Fibroblast of pulmonary artery (primary cell): ENCODE measurements at places on chromosomes 4 and X.
A peak's percentile ranks its signal among the peaks of the same experiment; 100 is the strongest.

DNA sequence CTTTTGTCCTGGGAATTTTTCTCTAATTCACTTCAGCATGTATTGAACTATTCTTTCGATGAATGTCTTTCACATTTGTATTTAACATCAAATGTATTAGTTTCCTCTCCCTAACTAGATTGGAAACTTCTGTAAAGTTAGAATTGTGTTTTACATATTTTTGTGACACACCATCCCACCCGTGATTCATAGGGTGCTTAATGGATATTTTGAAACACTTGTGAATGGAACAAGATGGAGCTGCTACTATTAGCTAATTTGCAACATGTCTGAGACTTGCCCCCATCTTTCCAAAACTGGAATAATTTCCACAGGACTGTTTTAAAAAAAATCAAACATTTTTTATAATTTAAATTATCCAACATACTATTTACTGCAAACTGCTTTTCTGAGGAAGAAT lies 30.2 kb upstream of the GNPDA2 start:
- no peak for DNase-seq

DNA sequence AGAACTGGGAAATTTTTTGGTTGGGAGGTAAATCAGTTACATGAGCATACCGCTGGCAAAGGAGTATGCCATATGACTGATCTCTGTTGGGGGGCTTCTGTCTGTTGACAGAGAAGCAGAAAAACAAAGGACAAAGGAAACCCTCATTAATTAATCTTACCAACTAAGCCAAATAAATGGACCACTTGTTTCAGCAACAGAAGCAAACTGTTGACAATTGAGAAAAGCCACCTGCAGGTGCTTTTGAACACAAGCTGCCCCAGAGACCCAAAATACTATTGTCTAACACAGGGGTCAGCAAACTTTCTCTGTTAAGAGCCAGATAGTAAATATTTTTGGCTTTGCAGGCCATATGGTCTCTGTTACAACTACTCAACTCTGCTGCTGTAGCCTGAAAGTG lies 7.0 kb upstream of the FRYL start:
- peak; percentile 35 for DNase-seq

DNA sequence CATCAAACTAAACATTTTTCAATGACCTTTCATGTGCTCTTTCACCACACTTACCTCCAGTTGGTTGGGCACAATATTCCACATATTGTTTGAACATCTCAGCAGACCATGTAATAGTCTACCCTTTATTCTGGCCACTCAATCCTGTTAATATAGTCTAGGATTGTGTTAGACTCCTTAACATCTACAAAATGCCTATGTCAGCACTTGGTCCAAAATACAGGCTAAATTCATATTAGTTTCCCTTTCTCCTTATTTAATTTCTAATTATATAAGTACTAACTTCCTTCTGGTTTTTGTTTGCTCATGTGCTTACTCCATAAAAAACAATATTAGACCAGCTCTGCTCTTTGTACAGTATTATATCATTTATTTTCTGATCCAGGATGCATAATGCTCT lies 21.1 kb downstream of the MEPE start:
- DNase-seq = no peak

DNA sequence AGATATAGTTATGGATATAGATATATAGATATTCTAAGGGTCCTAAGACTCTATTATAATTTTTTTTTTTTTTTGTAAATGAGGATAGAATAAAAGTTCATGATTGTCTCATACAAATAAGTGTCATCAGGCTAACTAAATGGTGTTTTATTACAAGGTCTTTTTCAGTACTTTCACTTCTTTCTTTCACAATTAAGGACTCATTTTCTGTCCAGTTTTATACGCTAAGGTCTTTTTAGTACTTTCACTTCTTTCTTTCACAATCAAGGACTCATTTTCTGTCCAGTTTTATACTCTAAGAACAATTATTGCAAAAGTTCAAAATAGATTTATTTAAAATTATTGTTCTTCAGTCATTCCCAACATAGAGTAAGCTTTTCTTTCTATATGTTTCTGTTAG lies 32.7 kb downstream of the RUFY3 start:
- DNase-seq = no peak

DNA sequence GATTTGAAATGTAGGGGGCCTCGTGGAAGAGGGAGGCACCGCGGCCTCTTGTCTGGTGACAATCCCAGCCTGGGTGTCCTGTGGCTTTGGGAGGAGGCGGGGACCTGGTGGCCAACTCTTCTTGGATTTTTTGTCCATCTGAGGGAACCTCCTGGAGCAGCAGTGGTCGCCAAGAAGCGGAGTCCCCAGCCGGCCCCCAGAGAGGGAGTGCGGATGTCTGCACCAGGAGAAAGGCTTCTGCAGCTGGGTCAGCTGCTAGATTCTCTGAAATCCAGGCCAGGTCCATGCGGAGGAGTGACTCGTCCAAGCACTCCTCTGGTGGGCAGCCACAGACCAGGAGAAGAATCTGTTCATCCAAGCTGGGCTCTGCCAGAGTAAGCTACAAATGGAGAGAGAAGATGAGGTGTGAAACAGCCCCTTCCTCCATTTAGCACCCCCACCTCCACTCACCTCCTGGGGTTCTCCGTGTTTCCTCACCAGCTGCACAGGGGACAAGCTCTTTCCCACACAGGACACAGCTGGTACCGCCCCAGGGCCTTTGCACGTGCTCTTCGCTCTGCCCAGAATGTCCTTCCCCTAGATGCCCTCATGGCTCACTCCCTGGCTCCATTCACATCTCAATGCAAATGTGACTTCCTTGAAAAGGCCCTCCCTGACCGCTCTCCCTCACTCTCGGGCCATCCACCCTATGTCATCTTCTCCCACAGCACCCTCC lies 27.6 kb downstream of the C4orf50 start:
- no peak for DNase-seq

GRCh38 chrX:27575565-27575964 lies 14.6 kb upstream of the DCAF8L2 start:
- peak; percentile 78 for DNase-seq

DNA sequence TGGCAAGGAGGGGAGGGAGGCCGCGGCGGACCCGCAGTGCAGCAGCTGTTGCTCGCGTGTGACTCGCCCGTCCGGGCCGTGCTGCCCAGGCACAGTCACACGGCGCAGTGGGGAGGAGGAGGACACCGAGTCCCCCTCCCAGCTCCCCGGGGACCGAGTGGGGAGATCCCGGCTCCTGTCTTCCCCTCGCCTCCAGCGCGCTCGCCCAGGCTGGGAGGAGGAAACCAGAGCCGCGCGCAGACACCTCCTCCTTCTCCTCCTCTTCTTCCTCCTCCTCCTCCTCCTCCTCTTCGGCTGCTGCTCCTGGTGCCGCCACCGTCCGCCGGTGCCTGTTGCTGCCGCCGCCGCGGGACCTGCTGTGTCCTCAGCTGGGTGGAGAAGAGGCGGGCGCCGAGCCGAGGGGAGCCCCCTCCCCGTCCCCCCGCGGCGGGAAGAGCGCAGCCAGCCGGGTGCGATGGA lies at the start of gene TBC1D1:
Gene TBC1D1 (plus strand): TSS at position 284 of the 459 bp plus-strand sequence. CDS start 11,012 bp downstream, outside the sequence.
- no peak for DNase-seq
